GM04504 (cell line): ENCODE measurements at places on chromosomes 4 and X.

- peak; percentile 21 for DNase-seq
Observed at GRCh38 chr4:3168029-3168428, 80.9 kb upstream of the MSANTD1 start.

DNA sequence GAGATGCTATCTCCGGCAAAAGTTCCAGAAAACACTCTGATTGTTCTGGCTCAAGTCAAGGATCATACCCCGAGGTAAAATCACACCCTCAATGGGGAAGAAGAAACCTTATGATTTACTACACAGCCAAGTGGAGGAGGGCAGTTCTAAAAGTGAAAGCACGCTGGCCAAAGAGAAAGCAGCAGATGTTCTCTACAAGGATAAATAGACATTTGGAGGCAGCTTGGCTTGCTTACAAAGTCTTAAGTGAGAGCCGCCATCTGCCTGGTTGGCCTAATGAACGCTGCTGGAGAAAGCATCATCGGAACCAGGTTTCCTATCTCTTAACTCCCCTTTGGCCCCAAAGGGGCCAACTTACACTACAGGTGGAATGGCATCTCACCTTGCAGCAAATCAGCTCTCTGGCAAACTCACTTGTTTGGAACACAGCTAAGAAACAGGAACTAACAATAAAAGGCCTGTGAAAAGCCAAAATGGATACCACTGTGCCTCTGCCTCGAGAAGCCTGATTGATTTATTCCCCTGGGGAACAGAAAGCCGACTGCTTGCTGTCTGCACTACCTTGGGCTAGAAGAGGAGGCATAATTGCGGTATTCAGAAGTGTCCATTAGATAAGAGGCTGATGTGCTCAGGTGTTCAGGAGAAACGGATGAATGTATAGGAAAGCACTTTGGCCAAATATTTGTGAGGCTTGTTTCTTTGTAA, 22.8 kb downstream of the FRAS1 start:
- no peak for DNase-seq

DNA sequence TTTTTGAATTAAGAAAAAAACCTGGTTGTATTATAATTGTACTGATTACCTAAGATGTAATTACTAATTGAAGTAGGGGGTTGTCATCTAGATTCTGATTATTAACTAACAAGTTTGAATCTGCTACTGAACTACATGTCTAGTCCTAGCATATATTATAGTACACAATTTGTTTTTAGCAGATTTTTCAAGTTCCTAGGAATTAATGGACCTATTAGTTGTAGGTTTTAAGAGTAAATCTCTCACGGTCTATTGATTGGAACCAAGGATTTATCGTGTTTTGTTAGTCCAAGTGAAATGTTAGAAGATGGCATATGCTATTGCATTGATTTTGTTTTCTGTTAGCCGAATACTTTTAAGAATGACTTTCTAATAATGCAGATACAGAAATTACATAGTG, 20.8 kb downstream of the PTPN13 start:
- no peak for DNase-seq

- DNase-seq = peak; percentile 33
Observed at GRCh38 chr4:146520896-146521540, 722 bp downstream of the SLC10A7 start.

- peak; percentile 32 for DNase-seq
Observed at GRCh38 chr4:153345012-153345981, 809 bp downstream of the MND1 start.

- DNase-seq = peak; percentile 54
Observed at GRCh38 chr4:77579406-77580076, 26.1 kb upstream of the CXCL13 start.

DNA sequence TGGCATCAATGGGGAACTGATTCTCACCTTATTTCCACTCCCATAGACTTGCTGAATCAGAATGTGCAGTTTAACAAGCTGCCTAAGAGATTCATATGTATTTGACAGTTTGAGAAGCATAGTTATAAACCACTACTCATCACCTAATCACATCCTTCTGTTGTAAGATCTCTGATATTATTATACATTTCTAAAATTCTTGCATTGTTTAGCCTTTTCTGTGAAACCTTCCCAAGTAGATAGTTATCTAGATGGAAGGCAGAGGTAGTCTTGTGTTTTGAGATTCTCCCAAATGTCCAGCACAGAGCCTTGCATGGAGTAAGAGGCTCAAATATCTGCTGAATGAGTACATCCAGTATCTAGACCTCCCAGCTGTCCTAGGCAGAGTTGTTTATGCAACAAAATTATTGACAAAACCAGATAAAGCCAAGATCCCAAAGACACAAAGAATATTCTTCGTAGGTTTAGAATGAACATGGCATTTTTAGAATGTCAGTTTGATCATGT, 227.3 kb downstream of the KDR start:
- peak; percentile 8 for DNase-seq

DNA sequence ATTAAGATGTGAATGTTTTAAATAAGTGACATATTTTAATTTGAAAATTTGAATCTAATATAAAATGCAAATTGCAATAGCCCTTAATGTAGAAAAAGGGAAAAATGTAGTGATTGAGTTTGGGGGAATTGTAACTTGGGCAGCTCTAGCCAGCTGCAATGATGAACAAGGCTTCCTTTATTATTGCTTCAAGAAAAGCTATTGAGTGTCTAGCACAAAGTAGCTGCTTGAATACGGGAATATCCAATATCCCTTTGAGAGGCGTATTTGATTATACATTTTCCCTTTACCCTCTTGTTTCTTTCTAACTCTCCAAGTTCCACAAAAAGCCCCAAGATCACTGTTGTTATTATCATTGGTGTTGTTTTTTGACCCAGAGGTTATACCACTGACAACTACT, 21.8 kb downstream of the IL1RAPL1 start:
- no peak for DNase-seq

DNA sequence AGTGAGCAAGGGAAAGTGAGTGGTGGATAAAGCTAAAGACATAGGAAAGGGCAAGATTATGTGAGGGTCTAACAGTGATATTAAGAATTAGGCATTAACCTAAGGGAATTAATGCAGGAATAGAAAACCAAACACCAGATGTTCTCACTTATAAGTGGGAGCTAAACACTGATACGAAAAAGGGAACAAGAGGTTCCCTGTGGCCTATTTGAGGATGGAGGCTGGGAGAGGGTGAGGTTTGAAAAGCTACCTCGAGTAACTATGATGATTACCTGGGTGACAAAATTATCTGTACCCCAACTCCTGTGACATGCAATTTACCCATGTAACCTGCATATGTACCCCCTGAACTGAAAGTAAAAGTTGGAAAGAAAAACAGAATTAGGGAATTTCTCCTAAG, 79.0 kb downstream of the ANXA3 start:
- DNase-seq = no peak

GRCh38 chrX:129959493-129959832, 23.0 kb upstream of the BCORL1 start:
- no peak for DNase-seq

GRCh38 chr4:118918388-118918787, 29.7 kb downstream of the SYNPO2 start:
- DNase-seq = peak; percentile 68

DNA sequence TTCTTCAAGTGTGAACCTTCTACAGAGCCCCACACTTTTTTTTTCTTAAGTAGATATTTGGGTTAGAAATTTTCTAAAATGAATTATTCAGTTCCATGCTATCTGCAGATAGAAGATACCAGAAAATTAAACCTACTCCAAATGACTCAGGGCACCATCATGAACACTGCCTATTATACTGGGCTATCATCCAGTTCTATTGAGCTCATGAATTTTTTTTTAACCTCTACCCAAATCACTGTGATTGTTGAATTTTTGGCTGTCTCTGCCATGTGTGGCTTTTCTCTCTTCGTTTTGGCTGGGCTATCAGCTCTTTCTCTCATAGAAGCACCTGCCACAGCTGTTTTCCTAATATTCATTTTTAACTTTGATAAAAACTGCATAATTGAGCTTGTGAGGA, 31.0 kb upstream of the SLC34A2 start:
- no peak for DNase-seq

DNA sequence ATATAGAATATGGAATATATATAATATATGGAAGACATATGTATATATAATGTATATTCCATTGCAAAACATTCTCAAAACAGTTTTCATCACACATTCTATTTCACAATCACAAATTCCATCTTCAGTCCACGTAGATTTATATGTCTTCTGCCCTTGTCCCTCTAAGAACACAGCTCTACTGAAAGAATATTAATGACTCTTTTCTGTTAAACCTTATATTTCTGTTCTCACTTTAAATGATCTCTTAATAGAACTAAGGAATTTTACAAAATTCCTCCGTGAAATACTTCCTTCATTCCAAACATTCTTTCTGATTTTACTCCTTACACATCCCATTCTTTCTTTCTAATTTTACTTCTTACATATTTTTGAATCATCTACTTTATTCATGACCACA, 1043.1 kb upstream of the PABPC4L start:
- no peak for DNase-seq

DNA sequence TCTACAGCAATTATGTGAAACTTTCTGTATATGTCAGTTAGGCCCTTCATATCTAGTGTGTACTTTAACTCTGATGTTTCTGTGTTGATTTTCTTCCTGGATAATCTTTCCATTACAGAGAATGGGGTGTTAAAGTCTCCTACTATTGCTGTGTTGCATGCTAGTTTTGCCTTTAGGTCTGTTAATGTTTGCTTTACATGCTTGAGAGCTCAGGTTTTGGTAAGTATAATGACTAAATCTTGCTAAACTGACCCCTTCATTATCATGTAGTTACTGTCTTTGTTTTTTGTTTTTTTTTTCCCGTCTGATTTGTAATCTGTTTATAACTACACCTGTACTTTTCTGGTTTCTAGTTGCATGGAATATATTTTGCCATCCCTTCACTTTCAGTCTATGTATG, 63.6 kb upstream of the UGT2B15 start:
- no peak for DNase-seq

- DNase-seq = no peak
Observed at GRCh38 chr4:2494992-2495391, 26.1 kb downstream of the RNF4 start.

- DNase-seq = no peak
Observed at GRCh38 chr4:166087569-166087968, 214.5 kb downstream of the TLL1 start.

- DNase-seq = peak; percentile 7
Observed at GRCh38 chrX:149829751-149830191, 48.0 kb downstream of the MAGEA9 start.

GRCh38 chr4:150283689-150284088, 205.4 kb downstream of the DCLK2 start:
- peak; percentile 84 for DNase-seq

DNA sequence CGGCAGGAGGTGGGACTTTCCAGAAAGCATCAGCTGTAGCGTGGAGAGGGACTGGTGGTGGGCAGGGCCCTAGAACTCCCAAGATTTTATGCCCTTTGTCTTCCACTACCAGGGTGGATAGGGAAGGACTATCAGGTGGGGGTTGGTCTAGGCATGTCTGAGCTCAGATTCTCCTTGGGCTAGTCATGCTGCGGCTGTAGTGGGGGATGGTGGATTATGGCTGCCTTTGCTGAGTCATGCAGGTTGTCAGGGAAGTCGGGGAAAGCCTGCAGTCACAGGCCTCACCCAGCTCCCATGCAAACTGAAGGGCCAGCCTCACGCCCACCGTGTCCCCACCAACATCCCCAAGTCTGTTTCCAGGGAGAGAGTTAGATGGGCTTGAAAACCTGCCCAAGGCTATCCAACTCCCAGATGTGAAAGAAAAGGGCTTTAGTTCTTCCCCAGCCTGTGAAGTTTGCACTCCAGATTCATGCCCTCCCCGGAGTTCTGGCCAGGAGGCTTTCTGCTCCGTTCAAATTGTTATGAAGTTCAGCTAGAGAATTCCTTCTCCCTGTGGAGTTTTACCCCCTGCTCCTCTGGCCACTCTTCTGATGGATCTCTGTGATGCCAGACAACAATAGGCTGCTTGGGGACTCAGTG, 13.4 kb upstream of the MEPE start:
- DNase-seq = peak; percentile 52

GRCh38 chrX:153600921-153601320, 2.0 kb upstream of the CCNQ start:
- no peak for DNase-seq

DNA sequence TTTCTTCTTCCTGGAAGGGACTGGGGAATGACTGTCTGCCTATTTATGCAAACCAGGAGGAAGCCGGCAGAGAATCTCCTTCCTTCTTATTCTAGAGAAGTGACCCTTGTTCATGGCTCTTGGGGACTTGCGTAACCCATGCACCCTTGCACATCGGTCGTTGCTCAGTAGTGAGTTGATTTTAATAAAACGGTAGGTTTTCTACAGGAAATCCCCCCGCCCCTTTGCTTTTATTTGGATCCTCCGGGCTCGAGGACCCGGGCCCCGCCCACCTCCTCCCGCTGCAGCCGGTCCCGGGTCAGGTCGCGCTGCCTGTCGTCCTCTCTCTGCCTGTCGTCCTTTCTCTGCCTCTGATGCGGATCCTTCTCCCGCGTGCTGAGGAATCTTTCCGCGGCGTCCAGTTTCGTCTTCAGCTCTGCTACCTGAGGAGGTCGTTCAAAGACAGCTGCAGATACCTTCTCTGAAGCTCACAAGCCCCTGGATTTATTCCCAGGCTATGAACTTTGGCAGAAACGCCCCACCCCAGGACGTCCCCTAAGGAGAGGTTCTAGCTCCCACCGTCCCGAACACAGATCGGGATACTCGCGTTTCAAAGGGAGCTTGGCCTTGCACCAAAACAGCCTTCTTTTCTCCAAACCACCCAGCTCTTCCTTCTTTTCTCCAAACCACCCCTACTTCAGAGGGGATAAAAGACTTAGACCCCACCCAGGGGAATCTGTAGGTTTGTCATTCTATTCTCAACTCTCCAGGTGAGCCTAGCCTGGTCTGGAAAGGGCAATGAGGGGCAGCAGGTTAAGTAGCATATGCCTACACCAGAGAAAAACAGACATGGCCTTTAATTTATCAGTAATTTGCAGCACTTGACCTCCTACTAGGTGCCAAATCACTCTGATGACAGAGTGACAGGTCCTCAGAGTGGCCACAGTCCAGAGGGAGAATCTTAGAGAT, 7.0 kb downstream of the TNIP3 start:
- DNase-seq = no peak

DNA sequence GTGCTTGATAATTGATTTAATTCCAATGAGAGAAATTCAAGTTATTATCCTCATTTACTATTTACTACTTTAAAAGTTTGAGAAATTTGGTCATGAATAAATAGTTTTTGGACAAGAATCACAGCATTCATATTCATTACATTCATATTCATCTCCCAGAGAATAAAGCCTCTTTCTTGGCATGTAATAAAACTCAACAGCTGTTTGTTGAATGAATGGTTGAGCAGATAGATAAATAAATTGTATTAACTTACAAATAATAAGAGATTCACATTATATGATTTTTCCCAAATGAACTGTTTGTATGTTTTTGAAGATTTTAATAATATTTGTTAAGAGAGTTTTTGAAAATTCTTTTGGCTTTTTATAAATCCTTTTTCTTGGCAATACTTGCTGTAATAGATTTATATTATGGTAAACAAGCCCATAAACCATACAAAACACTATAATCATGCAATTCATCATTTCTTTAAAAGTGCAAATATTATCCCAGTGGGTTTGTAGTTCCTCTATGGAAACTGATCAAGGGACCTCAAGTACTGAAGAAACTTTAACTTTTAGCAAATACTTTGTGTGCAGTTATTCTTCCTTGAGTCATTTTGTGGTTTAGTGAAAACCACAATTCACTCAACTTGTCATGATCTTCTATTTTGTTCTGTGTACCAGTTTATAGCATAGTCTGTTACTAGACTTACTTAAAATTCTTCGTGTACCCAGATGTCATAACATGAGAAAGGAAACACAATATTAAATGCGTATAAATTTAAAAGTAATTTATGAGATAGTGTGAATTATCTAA, 371.8 kb downstream of the ADGRL3 start:
- no peak for DNase-seq

- DNase-seq = no peak
Observed at GRCh38 chrX:132001127-132001526, 22.0 kb upstream of the STK26 start.
